ENCODE measurements at places on chromosomes 2 and 18.
A peak's percentile ranks its signal among the peaks of the same experiment; 100 is the strongest.

DNA sequence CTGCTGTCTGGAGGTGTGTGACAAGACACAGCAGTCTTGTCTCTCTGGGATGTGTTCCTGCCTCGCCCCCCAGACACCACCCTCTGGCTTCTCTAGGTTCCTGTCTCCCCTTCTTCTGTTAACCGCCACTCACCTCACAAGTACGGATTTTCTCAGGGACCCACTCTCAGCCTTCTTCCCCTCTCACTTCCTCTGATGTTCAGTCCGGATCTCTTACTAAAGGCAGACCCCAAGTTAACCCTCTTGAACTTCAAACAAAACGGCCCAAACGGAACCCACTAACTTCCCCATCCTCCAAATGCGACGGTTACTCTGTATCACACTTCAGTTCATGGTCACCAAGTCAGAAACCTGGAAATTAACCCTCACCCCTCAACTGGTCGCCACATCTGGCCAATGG lies 32.0 kb downstream of the B4GALT6 start:
- DNase-seq = no peak

GRCh38 chr2:161243312-161243711 lies 64.9 kb upstream of the PSMD14 start:
- DNase-seq = peak; percentile 61

GRCh38 chr2:142165790-142166189 lies 35.0 kb upstream of the LRP1B start:
- no peak for DNase-seq

DNA sequence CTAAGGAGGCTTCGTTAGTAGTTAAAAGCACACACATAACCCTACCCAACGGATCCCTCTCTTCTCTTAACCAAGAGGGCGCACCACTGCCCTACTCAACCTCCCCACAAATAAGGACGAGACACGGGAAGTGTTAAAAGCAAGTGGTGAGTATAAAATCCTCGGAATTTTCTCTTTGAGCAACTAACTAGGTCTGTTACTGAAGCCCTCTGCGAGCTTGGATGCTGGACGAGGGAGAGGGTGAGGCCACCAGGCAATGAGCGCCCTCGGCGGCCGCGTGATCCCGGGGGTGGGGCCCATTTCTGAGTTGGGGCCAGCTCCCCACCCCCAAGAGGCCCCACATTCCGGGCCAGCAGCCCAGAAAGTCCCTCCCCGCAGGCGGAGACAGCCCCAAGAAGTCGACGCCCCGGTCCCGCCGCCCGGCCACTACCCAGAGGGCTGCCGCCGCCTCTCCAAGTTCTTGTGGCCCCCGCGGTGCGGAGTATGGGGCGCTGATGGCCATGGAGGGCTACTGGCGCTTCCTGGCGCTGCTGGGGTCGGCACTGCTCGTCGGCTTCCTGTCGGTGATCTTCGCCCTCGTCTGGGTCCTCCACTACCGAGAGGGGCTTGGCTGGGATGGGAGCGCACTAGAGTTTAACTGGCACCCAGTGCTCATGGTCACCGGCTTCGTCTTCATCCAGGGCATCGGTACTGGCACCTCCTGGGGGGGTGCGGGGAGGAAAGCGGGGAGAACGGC lies at the start of gene CYBRD1:
TSS of gene CYBRD1 (plus strand) at position 423 of the 736 bp plus-strand sequence. CDS start at position 495, 72 bp downstream.
- DNase-seq = peak; percentile 62

DNA sequence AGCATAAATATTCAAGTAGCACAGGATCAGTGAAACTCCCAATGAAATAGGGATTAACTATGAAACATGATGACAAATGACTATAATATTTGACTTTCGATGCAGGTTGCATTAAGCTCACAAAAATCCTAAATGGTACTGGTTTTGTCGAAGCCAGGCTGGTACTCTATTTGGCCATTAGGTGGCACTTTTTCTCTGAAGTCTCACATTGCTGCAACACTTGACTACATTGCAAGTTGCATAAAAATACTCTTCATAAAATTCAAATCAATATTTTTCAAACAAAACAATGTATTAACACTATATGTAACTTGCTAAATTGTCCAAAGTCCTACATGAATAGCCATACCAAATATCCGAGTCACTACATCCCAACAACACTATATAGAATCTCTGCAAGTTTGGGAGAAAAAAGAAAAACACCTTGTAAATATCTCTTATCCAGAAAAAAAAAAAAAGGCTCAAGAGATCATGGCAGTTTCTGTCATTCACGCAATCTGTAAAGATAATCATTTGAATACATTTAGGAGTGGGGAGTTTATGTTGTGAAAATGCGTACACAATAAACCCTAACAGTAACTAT lies 9.5 kb downstream of the RTTN start:
- no peak for DNase-seq

GRCh38 chr2:80126596-80127189 lies 177.9 kb downstream of the LRRTM1 start:
- DNase-seq = no peak

GRCh38 chr2:142748559-142749099 lies 128.8 kb upstream of the KYNU start:
- DNase-seq = no peak

- DNase-seq = peak; percentile 91
Observed at GRCh38 chr2:25161055-25161781, 7.2 kb downstream of the POMC start.

DNA sequence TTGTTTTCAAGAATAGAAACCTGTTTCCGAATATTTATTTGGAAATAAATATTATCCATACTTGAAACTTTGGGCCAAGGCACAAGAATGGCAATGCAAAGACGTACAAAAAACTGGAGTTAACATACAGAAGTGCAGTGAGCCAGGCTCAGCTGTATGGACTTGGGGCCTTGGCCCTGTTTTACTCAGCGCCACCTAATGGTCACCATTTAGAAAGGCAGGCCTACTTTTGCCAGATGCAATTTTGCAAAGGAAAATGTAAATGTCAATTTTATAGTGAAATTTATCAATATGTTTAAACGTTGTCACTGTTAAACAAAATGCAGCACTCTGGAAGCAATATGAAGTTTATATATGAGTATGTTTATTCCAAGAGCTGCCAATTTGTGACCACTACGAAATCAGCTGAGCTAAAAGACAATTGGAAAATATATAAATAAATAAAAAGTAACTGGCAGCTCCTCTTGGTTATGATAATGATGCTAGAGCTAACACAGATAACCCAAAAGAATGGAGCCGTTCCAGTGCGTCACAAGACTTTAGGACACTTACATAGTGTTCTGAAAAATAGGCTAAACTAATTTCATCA lies 155.0 kb downstream of the ARHGAP15 start:
- no peak for DNase-seq

GRCh38 chr2:238939074-238939473 lies 91.2 kb downstream of the TWIST2 start:
- DNase-seq = peak; percentile 24

DNA sequence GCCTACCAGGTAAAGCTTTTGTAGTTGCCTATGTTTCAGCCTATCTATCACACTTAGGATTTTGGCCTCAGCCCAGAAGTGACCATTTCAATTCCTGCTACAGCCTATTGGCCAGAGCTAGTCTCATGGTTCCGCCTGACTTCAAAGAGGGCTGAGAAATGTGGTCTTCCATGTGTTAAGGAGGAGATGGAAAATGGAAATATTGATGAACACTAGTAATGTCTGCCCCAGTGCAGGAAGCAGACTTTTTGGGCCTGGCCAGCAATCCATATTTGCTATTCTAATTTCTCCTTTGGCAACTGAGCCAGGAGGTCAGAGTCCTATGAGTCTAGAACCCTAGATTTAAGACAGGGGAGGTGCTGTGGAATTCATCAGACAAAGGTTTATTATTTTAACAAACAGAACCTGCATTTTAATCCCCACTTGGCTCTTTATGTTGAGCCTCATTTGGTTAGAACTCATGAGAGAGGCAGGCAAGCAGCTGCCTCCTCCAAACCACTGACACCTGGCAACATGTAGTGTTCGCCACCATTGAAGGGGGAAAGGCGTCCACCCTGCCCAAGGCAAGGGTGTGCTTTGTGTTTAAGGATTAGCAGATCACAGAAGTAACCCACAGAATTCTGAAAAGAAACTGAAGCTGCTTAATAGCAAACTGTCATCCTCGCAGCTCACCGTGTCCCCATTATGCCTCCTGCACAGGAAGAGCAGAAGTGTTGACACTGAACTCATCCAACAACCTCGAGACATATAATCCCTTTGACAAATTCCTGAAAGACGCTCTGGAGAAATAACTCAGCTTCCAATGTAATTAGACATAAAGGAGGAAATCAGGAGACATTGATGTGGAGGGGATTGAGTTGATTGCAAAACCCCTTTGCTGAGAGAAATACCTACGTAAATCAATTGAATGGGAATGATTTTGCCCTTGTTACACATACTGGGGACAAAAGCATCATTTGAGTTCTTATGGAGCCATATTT lies 47.7 kb upstream of the SCG2 start:
- no peak for DNase-seq

GRCh38 chr2:104929663-104930062 lies 75.7 kb downstream of the POU3F3 start:
- DNase-seq = no peak

- DNase-seq = peak; percentile 57
Observed at GRCh38 chr2:72142570-72143440, 4.9 kb downstream of the CYP26B1 start.
